ENCODE measurements at places on chromosomes 16 and 17.

DNA sequence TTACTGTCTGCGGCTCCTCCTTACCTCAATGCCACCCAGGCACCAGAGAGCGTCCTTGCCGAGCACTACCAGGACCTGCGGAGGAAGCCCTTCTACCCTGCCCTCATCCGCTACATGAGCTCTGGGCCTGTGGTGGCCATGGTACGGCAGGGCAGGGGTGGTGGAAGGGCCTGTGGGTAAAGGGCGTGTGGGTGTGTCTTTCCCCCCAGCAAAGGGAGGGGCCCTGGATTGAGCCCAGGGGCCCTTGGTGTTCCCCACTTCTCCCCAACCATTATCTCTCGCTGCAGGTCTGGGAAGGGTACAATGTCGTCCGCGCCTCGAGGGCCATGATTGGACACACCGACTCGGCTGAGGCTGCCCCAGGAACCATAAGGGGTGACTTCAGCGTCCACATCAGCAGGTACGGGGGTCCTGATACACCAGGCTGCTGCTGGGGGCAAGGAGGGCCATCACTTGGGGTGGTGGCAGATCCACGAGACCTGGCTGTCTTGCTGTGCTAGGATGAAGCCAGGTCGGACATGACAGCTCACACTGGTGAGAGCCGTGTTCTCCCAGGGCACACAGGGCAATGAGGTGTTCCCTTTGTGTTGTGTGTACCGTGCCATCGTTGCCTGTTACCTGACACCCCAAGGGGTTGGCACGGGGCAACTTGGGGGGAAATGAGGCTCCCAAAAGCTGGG lies 2.2 kb upstream of the DECR2 start:
- DNase-seq, result no peak

DNA sequence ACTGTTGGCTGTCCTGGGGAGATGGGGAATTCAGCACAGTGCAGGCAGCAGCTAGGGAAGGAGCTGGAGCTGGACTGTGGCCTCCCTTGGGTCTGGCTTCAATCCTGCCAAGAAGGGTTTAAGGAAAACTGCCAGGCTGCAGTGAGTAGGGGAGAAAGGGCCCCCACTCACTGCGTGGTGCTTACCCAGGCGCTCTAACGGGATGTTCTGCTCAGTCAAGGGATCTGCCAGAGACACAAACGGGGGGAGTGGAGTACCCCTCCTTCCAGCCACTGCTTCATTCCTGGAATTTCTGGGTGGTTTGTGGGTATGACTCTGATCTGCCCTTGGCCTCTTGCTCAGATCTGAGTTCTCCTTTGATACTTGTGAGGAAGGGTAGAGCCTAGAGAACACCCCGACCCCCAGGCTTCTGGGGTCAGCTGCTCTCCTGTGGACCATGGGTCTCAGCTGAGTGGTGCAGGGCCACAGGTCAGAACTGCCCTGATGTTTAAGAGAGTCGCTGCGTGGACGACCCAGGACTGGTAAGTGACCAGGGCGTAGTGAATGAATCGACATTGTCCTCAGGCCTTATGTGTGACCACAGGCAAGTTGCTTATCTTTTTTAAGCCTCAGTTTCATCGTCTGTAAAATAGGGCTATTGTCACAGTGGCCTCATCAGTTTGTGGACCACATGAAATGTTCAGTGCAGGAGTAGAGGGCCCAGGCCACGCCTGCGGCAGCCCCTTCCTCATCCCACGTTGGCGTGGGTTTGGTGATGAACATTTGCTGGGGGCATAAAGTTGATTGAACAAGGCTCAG lies 9.6 kb downstream of the CRISPLD2 start:
- no peak for DNase-seq

DNA sequence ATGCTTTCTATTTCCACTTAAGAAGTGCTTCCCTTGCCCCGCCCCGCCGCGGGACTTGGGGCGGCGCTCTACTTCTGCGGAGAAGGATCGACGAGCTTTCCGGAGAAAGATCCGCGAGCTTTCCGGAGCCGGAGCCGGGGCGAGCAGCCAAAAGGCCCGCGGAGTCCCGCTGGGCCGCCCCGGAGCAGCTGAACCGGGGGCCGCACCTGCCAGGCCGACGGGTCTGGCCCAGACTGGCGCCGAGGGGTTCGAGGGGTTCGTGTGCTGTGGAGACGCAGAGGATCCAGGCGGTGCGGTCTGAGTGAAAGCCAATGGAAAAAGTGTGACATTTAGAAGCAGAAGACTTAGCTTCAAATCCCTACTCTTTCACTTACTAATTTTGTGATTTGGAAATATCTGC lies 50.8 kb downstream of the TBC1D26 start:
- DNase-seq, result no peak

- no peak for DNase-seq
These were observed 93.9 kb upstream of the FA2H start for GRCh38 chr16:74868501-74868900.

- no peak for DNase-seq
These were observed 14.7 kb upstream of the BCAR1 start for GRCh38 chr16:75265911-75266701.

DNA sequence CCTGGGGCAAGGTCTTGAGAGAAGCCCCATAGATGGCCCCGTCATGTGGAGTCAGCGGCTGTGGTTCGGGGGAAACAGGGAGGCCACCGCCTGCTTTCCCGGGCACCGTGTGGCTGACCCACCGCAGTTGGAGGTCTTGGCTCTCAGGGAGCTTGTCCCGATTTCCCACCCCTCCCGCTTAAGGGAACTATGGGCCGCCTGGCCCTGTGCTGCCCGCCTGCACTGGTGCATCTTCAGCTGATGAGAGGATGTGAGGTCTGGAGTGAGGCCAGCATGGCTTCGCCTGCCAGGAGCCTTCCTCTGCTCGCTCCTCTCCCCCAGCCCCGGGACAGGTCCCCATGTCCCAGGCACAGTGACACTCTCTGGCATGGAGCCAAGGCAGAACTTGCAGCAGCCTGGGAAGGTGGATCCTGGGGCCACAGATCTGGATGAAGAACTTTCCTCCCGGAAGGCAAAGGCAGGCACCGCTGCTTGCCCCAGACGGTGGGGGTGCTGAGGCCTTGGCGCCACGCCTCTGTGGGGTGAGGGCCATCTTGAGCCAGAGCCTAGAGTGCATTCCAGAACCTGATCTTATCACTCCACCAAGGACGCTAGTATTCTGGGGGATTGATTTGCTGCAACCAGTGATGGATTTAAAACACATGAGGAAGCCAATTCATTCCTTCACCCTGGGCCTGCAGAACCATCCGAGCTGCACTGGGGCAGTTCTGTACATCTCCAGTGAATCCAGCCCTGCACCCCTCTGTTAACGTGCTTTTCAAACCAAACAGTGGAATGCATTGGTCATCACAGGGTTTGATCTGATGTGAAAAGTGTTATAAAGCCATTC lies 178.6 kb upstream of the TNRC6C start:
- no peak for DNase-seq

DNA sequence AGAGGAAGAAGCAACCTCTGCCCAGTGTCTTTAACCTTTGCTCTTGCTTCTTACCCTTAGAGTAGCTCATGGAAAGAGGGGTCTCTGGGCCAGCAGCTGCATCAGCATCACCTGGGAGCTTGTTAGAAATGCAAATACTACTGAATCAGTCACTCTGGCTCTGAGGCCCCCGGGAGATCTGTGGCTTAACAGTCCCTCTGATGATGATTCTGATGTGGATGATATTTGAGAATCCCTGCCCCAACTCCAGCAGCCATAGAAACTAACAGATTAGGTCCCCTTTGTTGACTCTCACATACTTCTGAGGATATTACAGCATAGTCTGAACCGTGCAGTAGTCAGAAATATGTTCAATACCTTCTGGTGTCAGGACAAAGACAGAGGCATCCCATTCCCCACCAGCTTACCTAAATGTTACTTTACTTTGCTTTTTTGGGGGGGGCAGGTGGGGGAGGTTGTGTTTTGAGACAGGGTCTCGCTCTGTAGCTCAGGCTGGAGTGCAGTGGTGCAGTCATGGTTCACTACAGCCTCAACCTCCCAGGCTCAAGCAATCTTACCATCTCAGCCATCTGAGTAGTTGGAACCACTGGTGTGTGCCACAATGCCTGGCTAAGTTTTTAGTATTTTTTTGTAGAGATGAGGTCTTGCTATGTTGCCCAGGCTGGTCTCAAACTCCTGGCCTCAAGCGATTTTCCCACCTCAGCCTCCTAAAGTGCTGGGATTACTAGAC lies 220.1 kb downstream of the CCDC182 start:
- no peak for DNase-seq

GRCh38 chr17:35064516-35065215 lies 1.2 kb upstream of the RFFL start:
- no peak for DNase-seq

- no peak for DNase-seq
These were observed 12.5 kb downstream of the NTAN1 start for GRCh38 chr16:15043344-15043743.

DNA sequence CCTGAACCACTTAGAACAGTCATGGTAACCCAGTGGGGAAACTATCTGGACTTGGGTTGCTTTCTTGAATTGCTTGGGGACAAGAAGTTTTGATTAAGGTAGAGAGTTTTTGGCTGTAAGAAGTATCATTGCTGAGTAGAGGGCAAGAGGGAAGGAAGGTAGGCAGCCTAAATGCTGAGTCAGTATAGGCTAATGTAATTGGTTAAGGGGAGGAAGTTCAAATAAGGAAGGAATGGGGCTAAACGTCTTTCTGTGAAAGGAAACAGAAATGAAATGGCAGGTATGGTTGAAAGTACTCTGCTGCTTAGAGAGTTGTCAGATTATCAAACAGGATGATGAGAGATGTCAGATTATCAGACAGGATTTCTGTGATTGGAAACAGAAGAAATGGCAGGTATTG lies 20.3 kb downstream of the KPNB1 start:
- no peak for DNase-seq

GRCh38 chr16:74309789-74310781 lies 13.5 kb downstream of the PSMD7 start:
- DNase-seq, result no peak

- DNase-seq, result no peak
These were observed 24.7 kb downstream of the WSB1 start for GRCh38 chr17:27318633-27319032.

- no peak for DNase-seq
These were observed 50.8 kb downstream of the ABCA9 start for GRCh38 chr17:69009930-69010329.

DNA sequence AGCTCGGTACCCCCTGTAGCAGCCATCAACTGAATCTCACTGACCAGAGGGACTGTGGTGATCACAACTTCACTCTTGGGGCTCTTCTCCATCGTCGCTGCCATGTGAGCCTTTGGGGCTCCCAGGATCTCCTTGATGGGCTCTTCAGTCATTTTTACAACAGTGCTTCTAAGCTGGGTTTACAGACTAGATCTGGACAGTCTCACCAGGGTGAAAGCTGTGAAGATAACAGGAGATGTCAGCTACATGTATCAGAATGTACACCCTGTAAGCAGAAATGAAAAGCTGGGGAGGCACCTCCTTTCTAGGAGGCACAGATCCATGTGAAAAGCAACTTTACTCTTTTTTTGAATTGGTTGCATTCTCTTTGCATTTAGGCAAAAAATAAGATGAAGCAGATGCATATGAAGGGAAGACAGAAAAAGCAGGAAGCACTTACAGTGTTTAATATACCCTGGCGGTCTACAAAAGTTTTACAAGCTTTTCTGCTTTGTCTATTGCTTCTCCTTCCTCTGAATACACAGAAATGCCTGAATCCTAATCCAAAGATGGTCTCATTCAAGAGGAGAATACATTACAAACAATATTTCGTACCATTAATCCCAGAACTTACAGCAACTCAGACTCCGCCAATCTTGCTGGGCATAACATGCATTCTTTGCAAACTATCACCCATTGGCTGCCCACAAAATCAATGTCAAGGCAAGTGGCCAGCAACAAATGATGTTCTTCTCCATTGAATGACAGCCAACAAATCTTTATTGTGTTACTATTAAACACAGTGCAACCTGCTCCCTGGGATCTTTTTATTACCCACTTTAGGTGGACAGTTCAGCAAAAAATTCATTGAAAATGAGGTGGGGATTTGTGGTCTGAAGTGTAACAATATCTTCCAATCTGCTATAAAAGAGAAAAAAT lies 1.5 kb downstream of the TMEM100 start:
- no peak for DNase-seq

GRCh38 chr16:47013910-47014309 lies 40.4 kb upstream of the DNAJA2 start:
- DNase-seq, result no peak

- DNase-seq, result no peak
These were observed 343.7 kb upstream of the SOX9 start for GRCh38 chr17:71777048-71777640.

DNA sequence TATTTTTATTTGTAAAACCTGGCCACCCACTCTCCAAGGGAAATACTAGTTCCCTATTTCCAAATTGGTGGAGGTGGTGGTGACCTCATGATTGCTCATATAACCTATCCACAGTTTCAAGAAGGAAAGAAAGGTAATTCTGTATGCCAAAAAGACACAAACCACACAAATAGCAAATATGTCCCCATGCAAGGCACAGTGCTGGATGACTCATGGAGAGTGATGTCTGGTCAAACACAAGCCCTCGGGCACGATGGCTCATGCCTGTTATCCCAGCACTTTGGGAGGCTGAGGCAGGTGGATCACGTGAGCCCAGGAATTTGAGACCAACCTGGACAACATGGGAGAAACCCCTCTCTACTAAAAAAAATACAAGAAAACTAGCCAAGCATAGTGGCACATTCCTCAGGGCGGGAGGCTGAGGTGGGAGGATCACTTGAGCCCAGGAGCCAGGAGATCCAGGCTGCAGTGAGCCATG lies 64.2 kb downstream of the GNA13 start:
- DNase-seq, result no peak

DNA sequence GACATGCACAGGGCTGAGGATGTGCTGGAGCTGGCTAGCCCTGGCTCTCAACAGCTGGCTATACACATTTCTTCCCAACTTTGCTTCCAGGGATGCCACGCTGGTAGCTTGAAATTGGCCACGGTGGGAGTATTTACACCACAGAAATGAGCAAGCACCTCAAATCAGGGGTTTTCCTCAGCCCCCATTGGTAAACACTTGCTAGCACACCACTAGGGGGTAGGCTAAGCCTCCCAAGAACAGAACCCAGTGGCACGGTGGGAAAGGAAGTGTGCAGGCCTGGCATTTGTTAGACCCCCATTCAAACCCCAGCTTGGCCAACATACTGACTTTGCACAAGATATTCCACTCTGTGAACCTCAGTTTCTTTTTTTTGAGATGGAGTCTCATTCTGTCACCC lies 12.9 kb downstream of the DRC3 start:
- no peak for DNase-seq

DNA sequence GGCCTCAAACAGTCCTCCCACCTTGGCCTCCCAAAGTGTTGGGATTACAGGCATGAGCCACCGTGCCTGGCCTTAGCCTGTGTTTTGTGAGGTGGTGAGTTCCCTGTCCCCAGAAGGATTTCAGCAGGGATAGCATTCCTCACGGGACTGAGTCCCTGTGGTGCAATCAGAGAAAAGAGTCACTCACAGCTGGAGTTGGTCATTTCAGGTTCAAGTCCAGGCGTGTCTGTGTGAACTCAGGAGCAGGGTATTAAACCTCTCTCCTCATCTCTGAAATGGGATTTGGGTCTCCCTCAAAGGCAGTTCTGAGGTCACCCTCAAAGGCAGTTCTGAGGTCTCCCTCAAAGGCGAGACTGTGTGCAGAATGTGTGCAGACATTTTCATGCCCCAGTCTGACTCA lies 28.6 kb downstream of the NPTX1 start:
- no peak for DNase-seq

GRCh38 chr16:86294535-86295196 lies 215.7 kb upstream of the FOXF1 start:
- DNase-seq, result no peak

GRCh38 chr16:5861241-5861640 lies 763.6 kb upstream of the EEF2KMT start:
- DNase-seq, result no peak

Measured in stimulated activated CD8-positive, alpha-beta memory T cell treated with anti-CD3 and anti-CD28 coated beads, Interleukin-15, amount 100 ng/mL, for 1 hour (primary cell).